Left forelimb (tissue), 1 donor: ENCODE measurements at places on chromosomes 7 and 10.
A peak's percentile ranks its signal among the peaks of the same experiment; 100 is the strongest.

- no peak for DNase-seq
Measured at GRCh38 chr7:45363669-45364068, 206.1 kb downstream of the RAMP3 start.

GRCh38 chr7:47452715-47453092, 129.2 kb downstream of the TNS3 start:
- DNase-seq, result no peak

GRCh38 chr10:130795819-130796218, 515.7 kb downstream of the TCERG1L start:
- no peak for DNase-seq

DNA sequence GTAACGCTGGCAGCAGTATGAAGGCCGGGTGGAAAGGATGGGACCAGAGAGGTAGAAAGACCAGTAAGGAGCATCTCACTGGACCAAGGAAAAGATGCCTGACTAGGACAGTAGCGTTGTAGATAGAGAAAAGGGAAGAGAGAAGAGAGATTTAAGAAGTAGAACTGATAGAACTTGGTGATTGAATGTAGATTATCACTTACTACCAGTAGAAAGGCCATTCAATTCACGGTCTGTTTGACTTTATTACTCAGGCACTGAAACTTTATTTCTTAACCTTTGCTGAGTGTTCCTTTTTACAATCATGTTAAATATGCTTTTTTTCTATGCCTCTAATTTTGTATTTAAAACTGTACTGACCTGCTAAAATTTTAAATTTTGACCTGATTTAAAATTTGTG, 12.2 kb downstream of the MCU start:
- DNase-seq, result no peak

DNA sequence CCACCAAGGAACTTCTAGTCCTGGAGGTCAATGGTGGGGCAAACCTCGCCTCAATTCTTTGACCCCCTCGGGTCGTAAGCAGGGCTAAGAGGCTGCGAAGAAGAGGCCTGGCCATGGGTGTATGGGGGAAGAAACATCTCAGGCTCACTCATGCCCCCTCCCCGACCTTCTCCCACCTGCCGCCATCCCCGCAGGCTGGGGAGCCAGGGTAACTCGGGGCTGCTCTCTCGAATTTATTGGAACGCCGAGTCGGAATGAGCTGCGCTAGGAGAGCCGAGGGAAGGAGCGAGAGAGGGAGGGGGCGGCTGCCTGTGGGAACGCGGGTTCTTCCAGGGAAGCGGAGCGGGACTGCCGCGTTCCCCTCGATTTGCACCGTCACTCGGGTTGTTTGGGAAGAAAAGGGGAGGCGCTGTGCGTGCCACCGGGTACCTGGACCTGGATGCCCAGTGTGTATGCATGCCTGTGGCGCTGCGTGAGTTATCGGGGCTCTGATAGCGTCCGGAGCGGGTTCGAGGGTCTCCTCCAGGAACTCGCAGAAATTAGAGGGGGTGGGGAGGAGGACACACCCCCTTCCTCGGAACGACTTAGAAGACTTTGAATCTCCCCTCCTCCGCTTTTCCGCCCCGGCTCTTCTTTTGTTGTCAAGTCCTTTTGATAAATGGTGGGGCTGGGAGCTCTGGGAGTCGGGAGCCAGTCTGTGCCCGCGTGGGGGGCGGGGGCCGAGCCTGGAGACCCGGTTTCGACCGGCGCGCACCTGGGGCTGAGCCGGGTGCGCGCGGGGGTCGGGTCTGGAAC, 1.8 kb upstream of the ZNF503 start:
- peak; percentile 77 for DNase-seq

- DNase-seq, result no peak
Measured at GRCh38 chr7:12586271-12586670, 15.8 kb downstream of the SCIN start.

- DNase-seq, result no peak
Measured at GRCh38 chr10:82922046-82922445, 1047.1 kb downstream of the NRG3 start.

DNA sequence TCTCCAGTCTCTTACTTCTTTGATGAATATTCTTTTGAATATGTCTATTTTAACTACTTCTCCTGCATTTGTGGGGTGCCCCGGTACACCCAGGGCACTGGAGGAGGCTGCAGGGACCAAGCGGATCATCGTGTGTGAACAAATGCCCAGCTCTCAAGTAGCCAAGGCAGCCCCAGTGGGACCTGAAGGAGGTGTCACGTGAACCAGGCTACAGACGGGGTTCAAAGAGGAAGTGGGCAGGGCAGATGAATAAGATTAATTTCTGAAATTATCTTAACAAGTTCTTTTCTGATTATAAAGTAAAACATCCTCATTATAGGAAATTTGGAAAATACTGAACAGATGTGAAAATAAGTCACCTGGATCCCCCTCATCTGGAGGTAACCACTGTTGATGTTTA, 78.4 kb upstream of the DUSP5 start:
- no peak for DNase-seq

GRCh38 chr7:33039257-33039902, 23.2 kb downstream of the NT5C3A start:
- DNase-seq, result no peak

GRCh38 chr7:137898839-137899721, 52.3 kb upstream of the DGKI start:
- DNase-seq, result peak; percentile 88

- no peak for DNase-seq
Measured at GRCh38 chr10:54985732-54986131, 184.7 kb upstream of the PCDH15 start.

- DNase-seq, result no peak
Measured at GRCh38 chr7:108196004-108196403, 65.8 kb upstream of the LAMB4 start.

DNA sequence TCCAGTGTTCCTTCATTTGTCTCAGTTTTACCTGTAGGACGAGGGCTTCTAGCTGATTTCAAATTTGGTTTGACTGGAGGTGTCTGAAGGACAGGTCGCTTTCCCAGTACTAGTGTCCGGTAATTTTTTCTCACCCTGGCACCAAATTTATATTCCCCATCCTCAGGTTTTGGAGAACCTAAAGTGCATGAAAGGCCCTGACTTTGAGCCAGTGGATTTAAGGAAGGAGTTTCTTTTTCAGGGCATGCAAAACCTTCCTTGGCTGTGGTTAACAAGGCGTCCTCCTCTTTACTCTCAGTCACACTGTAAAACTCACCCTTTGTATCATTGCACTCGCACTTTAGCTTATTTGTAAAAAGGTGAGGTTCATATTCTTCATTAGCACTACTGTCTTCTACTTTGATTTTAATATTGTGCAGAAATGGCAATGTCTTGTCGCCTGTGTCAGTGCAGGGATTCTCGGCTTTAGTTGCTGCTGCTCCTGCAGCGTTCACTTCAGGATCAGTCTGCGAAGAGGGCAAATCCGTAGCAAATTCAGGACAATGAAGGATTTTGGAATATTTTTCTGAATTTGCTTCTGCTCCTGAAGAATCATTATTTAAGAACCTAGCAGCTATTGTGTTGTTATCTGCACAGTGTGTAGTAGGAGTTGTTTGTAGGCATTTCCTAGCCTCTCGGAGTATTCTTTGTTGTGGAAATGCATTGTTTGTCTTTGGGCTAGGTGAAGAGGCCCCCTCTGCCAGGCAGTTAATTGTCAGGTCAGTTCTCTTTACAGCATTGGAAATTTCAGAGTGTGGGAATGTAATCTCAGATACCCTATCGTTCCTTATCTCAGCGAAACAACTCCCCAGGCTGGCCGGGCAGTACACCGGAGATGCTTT, 9.9 kb downstream of the SKIDA1 start:
- DNase-seq, result no peak

- no peak for DNase-seq
Measured at GRCh38 chr10:97224483-97225435, 39.0 kb upstream of the SLIT1 start.

- no peak for DNase-seq
Measured at GRCh38 chr10:62047228-62047892, 145.9 kb downstream of the ARID5B start.

GRCh38 chr10:11334436-11334835, 277.0 kb downstream of the USP6NL start:
- DNase-seq, result no peak
